Hematopoietic multipotent progenitor cell treated with erythropoietin and hydrocortisone succinate and interleukin-3 and kit ligand, for 6 days (in vitro differentiated cells): ENCODE measurements at places on chromosomes 12 and 14.

- no peak for DNase-seq
These were observed at the start of gene JPH4 for GRCh38 chr14:23578560-23579310. Gene JPH4, minus strand, starts transcription at chr14:23578790. Its CDS starts 1,337 bp downstream, at chr14:23577453.

DNA sequence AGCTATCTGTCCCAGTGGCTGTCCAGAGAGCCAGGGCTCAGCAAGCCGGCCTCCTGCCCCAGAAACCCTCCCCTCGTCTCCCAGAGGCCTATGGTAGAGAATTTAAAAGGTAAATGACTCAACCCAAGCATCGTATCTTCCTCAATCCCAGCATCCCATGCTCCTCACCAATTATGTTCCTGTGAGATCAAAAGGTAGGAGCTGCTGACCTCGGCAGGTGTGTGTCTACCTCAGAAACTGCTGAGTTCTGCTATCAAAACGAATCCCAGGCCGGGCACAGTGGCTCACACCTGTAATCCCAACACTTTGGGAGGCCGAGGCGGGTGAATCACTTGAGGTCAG, 49.3 kb downstream of the FOXN3 start:
- DNase-seq: no peak

DNA sequence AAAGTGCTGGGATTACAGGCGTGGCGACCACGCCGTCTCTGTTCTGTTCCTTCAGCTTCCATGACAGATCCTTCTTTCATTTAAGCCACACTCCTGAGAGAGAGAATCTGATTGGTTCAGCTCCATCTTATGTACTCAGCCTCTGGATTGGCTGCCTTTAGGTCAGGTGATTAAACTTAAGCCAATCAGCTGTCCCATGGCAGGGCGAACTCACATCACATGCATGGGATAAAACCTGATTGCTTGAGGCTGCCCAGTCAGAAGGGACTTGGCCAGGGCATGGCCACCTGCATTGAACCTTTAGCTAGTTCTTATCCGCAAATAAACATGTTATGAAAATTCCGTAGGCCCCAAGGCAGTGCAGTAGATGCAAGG, 274.2 kb downstream of the SUDS3 start:
- no peak for DNase-seq

DNA sequence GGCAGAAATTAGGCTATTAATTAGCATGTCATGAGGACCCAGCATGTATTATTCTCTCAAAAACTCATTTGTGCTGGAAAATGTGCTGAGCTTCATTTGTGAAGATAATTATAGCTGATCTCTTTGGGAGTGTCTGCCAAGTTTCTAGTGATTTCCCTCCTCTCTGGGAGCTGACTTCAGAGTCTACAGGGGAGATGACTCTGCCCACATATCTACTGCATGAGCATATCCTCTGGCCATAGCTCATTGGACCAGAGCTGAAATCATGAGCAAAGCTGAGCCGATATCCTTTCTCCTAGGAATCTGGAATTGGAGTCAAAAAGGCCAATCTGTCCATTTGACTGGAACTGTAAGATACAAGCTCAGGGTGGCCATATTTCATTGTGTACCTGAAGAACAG, 5.9 kb downstream of the CCDC198 start:
- no peak for DNase-seq

DNA sequence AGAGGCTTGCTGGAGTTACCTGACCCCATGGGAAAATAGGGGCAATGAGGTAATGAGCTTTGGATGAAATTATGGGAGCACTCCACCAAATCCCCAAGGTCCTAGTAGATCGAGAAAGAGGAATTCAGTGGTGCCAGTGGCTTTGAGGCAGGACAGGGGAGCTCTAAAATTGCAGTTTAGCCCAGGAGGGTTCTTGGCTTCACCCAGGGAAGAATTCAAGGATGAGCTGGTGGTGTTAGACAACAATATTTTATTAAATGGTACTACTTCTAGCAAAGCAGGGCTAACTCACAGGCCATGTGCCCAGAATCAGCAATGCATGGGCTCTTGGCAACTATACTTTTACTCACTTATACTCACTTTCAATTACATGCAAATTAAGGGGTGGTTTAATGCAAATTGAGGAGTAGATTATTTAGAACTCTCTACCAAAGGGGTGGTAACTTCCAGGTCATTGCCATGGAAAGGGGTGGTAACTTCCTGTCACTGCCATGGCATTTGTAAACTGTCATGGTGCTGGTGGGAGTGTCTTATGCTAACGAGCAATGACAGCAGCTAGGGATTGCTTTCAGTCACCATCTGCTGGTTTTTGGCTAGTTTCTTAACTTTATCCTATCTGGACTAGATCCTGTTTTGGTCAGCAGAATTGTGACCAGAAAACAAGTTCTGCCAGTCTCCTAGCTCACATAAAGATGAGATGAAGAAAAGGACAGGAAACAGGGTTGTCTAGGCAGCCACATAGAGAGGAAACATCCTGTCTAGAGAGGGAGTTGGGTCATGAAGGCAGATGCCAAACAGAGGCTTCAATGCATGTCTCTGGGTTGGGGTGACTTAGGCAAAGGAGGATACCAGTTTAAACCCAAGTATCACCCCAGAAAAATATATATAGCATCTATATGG, 64.7 kb downstream of the ZNF641 start:
- DNase-seq: no peak

GRCh38 chr12:52257074-52257551, 17.3 kb upstream of the KRT86 start:
- DNase-seq: no peak

- no peak for DNase-seq
These were observed 29.8 kb downstream of the MED21 start for GRCh38 chr12:27052176-27052575.
